ENCODE measurements at places on chromosomes 13 and 19.
A peak's percentile ranks its signal among the peaks of the same experiment; 100 is the strongest.

DNA sequence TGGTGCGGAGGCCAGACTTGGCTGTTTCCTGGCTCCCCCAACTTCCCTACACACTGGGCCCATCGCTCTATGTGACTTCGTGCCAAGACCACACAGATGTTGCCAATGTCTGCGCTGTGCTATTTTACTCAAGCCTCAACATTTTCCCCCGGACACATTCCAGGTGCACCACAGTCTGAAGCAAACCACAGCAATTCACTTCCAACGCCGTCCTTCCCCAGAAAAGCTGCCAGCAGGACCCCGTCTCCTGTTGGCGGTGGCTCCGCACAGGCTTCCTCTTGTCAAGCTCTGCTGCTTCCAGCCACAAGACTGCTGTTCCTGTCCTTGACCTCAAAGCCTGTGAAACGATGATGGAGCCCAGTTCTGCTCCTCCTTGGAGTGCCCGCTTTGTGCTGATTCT, 100.7 kb downstream of the CRYL1 start:
- no peak for DNase-seq

DNA sequence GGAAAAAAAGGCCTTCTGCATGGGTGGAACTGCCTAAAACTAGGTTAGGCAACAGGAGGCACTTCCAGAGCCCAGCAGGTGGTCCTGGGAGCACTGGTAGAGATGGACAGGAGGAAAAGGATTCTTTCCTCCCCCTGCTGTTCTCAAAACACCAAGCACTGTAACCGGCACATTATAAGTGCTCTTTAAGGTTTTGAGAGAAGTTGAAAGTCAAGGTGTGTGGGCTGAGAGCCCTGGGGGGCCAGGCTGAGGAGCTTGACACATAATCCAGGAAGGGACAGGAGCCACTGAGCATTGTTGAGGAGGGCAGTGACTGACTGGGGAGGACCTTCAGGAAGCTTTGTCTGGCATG, 32.3 kb downstream of the SPATA13 start:
- DNase-seq: no peak

- DNase-seq: no peak
Measured at GRCh38 chr13:49367640-49368422, 76.0 kb downstream of the CAB39L start.

- DNase-seq: no peak
Measured at GRCh38 chr13:78032132-78032531, 113.5 kb upstream of the EDNRB start.

DNA sequence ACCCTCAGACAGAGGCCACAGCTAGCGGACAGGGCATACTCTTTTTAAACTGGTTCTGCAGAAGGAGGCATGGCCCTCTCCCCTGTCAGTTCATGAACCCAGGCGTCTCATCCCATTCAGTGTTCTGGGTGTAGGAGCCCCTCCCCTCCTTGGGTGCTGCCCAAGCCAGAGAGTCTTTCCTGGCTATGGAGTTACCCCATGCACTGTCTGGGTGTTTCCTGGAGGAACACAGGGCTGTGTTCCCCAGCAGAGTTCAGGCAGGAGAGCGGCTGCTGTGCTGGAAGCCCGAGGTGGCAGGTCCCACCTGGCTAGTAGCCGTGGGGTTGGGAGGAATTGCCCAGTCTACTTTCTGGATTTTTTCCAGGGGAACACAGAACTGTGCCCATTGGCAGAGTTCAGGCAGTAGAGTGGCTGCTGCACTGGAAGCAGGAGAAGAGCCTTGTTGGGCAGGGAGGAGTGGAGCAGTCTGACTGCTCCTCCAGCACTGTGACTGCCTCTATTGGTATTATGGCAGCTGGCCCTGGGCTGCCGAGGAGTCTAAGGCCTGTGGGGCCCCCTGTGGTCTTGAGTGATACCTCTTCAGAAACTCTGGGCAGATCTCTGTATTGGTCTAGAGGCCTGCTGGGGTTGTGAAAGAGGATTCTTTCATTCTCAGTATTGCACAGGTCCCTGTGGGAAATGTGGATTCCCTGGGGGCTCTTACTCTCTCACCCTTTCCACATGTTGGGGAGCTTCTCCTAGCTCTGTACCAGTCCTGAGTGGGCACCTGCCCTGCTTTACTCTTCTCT, 168.3 kb downstream of the PCDH20 start:
- DNase-seq: no peak

DNA sequence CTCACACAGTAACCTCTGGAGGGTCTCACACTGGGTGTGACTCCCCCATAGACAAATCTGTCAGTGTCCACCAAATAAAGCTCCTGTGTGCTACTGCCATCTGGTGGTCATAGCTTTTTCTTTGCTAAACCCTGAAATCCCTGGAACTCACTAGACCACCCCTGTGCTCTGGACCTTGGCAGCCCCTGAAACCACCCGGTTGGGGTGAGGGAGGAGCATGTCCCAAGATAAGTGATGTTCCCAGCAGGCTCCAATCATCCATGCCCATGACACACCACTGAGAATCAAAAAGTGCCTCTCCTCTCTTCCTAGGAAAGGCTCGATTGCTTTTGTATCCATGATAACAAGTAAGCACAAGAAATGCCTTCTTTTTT, 6.5 kb upstream of the HSD17B14 start:
- DNase-seq: peak; percentile 12

DNA sequence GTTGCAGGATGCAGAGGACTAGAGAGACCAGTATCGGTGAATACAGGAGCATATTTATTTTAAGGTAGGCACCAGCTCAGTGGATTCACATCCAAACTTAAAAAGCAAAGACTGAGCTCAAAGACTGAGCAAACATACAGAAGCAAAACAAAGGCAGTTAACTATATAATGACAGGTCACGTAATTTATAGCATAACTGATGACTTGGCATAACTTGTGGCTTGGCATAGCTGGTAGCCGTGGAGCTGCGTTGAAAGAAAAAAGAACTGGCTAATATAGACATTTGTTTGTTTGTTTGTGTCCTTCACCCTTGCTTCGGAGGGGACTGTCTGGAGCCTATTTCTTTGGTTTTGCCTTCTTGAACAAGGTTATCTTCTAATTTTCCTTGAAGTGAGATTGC, 33.7 kb downstream of the ZNF493 start:
- DNase-seq: no peak

DNA sequence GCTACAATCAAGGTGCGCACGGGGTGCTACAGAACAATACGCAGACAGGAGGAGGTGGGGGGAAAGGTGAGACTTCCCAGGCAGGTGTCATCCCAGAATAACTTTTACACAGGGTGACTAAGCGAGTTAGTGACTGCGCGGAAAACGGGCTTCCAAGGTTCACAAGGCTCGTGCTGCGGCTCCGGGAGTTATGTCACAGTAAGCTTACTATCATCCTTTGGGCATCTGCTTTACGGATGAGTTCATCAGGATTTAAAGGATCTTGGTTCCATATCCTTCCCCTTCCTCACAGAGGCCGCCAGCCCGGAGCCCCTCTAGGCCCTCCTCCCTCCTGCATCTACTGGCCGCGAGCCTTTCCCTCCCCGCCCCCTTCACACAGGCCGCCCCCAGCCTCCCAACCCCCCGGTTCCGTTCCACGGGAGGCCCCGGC, 474 bp upstream of the IFT88 start:
- no peak for DNase-seq

DNA sequence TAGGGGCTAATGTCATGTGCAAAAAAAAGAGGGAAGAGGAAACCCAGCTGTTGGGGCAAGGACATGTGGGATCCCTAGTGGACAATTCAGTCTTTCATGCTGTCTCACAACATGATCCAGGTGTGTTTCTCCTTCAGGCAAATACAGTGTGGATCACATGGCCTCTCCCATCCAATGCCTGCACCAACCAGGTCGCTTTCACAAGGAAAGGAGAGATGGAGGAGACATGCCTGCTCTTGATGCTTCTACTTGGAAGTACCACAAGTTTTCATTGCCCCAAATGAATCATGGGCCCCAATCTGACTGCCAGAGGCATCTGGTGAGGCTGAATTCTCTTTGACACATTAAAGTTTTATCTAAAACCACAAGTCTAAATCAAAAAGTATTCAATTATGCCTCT, 82.1 kb downstream of the DLEU7 start:
- no peak for DNase-seq

DNA sequence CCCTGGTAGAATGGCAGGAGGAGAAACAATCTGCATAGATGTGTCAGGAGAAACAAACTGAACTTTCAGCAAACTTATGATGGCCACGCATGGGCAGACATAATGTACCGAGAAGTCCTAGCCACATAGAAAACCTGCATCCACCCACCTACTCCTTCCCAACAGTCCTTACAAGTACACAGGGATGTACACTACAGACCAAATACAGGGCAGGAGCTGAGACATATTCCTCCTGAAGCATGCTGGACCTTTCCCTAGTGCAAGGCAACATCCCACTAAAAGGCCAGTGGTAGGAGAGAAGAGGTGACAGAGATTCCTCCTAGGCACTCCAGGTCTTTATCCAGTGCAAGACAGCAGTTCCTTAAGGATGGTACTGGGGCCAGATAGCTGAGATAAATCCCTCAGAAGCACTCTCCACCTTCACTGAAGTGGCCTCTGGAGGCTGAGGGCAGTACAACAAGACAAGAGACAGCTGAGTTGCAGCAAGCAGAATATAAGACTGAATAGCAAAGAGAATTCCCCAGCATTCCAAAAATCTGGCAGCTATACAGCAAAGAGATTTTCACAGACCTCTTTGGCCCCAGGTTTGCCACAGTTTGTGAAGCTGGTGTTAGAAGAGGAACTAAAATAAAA, 18.3 kb downstream of the VWA8 start:
- DNase-seq: no peak

DNA sequence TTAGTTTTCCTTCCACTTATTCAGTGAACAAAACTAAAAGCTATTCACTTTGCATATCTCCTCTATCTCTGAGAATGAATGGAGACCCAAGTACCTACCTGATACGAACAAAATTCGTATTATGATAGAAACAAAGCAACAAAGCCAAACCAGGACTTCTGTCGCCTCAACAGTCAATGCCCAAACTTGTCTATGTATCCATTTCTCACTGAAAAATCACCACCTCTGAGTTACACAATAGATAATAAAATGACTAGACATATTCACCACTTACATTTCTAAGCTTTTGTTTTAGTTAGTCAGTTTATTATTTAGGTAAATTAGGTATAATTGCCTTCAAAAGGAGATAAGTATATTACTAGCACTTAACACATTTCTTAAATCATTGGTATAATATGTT, 67.7 kb downstream of the CAB39L start:
- DNase-seq: no peak

GRCh38 chr13:96632536-96633320, 361.5 kb downstream of the OXGR1 start:
- DNase-seq: no peak

DNA sequence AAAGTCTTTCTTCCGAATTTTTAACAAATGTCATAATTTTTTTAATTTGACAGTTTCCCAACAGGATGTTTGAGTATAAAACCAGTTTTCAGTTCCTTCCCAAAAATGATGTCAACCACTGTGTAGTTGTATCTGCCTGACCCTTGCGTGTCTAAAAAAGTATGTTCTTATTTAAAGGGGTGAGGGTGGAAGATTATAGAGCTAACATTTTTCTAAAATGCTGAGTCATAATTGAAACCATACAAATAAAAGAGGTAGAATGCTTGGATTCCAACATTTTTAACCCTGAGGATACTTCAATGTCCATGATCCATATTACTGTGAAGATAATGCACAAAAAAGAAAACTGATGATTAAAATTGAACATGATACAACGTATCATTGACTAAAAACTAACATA, 1388.8 kb downstream of the UQCRFS1 start:
- DNase-seq: no peak

- peak; percentile 58 for DNase-seq
Measured at GRCh38 chr19:42270346-42271044, 1.4 kb downstream of the CIC start.

GRCh38 chr19:55674459-55674840, 576 bp upstream of the EPN1 start:
- no peak for DNase-seq

DNA sequence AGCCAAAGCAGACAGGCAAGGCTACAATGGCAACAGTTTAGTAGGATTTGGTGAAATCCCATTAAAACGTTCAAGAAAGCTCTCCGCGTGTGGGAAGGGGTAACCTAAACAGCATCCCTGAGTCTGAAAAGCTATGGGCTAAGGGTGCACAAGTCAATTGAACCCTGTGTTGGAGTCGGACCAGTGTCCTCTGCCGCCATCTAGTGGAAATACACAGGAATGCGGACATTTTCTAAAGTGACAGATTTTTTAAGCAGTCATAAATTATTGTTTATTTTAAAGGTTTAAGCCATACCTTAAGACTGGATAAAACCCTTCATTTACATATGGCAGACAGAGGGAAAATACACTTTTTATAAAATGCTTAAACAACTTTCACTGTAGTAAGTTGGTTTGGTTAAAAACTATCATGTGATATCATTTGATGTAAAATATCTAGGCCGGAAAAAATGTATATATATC, 26.5 kb upstream of the LSM14A start:
- DNase-seq: peak; percentile 25

- DNase-seq: no peak
Measured at GRCh38 chr13:71979616-71980015, 112.6 kb upstream of the DACH1 start.

- DNase-seq: no peak
Measured at GRCh38 chr19:11025997-11026396, 63.3 kb upstream of the LDLR start.

DNA sequence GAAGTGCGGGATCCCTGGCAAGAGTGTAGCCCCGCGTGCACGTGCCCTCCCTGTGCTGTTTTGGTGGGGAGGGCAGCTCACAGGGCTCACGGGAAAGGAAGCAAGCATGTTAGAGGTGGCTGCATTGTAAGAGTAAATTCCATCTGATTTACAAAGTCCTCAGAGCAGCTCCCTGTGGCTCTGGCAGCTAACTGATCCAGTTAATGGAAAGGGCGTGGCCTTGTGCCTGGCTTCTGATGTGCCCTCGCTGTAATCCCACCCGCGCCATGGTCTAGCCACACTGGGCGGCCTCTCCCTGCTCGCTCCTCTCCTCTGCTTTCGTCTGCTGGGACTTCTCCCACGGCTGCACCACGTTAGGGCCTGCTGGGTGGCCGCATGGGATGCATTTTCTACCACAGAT, 258.5 kb downstream of the FGF9 start:
- DNase-seq: no peak

- peak; percentile 34 for DNase-seq
Measured at GRCh38 chr19:16185768-16186123, 536 bp downstream of the FAM32A start.

GRCh38 chr19:17036640-17037039, 10.0 kb upstream of the CPAMD8 start:
- DNase-seq: no peak
